ENCODE measurements at places on chromosomes 3 and 15.

DNA sequence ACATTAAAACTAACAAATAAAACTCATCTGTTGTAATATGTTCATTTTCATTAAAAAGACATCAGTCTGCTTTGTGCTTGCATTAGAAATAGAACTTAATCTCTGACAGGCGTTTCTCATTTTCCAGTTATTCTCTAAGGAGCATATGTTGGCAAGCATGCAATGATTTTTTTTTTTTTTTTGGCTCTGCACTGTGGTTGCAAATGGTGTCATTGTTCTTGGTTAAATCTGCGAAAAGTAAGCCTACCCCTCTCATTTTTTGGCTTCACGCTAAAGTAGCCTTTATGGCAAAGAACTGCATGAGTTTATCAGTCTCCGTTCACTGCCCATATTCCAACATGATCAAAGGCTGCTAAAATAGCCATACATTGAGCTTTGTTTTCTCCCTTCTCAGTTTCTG lies 403.2 kb downstream of the MECOM start:
- DNase-seq: no peak

GRCh38 chr15:22851513-22851912 lies 13.0 kb downstream of the NIPA2 start:
- DNase-seq: no peak

DNA sequence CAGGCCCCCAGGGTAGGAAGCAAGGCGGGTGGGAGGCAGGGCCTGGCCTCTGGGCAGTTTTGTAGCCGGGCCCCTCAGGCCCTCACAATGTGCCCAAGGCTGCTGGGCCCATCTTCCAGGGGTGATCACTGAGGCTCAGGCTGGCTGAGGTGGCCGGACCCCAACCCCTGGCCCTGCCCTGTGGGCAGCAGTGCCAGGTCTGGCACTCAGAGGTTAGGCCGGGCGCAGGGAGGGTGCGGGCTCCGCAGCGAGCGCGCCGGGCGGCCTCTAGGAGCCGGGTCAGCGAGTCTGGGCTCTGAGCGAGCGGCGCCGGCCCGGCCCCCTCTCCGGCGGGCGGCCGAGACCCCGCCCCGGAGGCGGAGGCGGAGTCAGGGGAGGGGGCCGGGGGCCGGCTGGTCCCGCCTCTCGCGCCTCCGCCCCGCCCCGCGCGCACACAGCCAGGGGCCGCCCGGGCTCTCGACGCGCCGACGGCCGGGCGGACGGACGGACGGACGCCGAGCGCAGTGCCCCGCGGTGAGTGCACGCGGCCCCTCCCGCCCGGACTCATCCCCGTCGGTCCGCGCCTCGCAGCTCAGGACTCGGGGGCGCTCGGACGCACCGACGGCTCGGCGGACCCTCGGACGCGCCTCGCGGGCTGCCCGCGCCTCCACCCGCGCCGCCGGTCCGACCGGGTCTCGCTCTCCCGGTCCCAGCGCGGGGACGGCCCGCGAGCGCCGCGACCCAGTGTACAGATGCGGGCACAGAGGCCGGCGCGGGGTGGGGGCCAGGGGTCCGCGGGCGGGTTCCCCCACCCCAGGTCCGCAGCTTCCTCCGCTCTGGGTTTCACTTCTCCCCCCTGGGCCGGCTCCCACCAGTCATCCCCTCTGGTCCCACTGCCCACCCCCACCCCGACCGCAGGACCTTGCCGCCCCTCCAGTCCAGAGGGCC lies at the start of gene FBLN2:
FBLN2 (plus strand) TSS at position 430 of the 927 bp plus-strand sequence. CDS start 21,231 bp downstream, outside the sequence.
- no peak for DNase-seq

GRCh38 chr3:35900079-35900478 lies 260.8 kb downstream of the ARPP21 start:
- no peak for DNase-seq

- no peak for DNase-seq
Measured at GRCh38 chr3:175546115-175546514, 687.0 kb downstream of the NAALADL2 start.
